ENCODE measurements at places on chromosomes 13 and 19.
A peak's percentile ranks its signal among the peaks of the same experiment; 100 is the strongest.

DNA sequence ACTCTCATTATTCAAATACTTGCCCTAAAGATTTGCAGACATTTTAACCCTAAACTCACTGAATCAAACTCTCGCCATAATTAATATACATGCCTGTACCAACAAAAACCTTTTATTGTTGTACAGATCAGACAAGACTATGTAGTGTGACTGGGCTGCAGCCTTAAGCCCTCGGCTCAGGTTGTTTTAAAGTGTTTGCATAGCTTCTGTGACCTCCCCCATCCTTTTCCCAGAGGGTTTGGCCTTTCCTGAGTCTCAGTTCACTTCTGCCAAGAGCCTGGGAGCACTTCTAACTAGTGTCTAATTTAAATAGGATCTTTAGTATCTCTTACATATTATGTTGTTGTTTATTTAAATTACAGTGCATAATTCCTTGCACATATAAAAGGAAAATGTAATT is 158.2 kb downstream of the HS6ST3 start:
- no peak for DNase-seq

DNA sequence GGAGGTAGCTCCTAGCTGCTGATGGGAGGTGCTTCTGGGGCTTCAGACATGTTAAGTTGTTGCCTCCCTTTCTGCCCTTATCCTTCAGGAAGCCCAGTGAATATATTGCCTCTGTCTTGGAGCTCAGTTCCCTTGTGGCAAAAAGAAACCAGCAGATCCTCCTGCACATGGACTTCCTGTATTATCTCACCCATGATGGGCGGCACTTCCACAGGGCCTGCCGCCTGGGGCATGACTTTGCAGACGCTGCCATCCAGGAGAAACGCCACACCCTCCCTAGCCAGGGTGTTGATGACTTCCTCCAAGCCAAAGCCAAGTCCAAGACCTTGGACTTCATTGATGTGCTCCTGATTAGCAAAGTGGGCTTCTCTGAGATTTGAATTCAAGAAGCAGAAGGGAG is 6.0 kb upstream of the CYP4F12 start:
- DNase-seq, result no peak

DNA sequence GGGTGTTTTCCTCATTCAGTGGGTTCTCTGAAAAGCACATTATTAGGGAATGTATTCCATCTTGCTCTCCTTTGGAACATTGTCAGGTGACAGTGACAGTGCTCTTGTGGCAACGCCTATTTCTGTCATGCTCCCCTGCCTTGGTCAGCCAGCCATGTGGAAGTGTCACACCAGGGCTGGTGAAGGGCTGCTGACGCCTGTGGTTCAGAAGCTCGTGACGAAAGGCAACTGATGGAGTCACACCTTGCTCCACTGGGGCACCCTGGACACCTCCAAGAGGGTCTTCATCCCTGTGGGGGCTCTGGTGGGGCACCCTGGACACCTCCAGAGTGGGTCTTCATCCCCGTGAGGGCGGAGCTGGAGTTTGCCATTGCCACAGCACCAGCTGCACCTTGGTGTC is 68.9 kb upstream of the GPR183 start:
- DNase-seq, result no peak

DNA sequence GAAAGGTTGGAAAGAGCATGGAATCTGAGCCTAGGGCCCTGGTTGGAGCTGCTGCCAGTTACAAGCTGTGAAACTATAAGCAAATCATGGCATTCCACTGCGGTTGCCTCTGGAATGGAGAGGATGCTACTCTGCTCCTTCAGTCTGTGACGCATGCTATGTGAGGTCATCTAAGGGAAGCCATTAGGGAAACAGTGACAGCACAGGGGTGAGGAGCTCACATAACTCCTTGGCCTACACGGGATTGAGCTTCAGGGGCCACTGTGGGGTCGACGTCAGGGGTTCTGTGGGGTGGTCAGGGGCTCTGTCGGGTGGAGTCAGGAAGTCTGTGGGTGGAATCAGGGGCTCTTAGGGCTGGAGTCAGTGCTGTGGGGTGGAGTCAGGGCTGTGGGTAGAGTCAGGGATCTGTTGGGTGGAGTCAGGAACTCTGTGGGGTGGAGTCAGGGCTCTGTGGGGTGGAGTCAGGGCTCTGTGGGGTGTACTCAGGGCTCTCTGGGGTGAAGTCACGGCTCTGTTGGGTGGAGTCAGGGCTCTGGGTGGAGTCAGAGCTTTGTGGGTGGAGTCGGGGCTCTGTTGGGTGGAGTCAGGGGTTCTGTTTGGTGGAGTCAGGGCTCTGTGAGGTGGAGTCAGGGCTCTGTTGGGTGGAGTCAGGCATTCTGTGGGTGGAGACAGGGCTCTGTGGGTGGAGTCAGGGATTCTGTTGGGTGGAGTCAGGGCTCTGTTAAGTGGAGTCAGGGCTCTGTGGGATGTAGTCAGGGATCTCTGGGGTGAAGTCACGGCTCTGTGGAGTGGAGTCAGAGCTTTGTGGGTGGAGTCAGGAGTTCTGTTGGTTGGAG is 35.8 kb upstream of the MEDAG start:
- DNase-seq, result peak; percentile 89

DNA sequence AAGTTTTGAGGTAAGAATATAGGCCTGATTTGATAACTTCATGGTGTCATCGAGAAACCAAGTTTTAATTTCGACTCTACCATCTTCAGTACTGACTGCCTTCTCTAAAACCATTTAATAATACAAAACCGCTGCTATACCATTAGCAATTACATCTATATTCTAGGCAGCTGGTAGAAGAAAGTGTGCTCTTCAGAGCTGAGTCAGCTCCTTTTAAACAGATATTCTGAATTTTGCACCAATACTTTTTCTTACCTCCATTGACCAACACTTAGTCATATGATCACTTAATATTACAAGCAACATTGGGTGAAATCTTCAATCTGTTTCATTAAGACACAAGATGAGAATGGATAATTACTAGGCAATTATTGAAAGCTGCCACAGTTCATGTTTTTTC is 1667.8 kb downstream of the PCDH9 start:
- no peak for DNase-seq

DNA sequence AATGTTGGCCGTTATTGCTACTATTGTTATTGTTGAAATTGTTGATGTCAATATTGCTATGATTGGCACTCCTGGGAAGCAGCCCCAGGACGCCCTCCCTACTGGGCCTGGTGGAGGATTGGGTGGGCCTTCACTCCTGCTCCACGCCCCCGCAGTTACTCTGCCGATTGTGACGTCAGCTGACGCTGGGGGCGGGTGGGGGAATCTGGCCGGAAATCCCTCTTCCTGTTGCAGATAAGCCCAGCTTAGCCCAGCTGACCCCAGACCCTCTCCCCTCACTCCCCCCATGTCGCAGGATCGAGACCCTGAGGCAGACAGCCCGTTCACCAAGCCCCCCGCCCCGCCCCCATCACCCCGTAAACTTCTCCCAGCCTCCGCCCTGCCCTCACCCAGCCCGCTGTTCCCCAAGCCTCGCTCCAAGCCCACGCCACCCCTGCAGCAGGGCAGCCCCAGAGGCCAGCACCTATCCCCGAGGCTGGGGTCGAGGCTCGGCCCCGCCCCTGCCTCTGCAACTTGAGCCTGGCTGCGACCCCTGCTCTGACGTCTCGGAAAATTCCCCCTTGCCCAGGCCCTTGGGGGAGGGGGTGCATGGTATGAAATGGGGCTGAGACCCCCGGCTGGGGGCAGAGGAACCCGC is at the start of gene ETV2:
Gene ETV2 (plus strand): TSS at position 231 of the 637 bp plus-strand sequence. CDS start 716 bp downstream, outside the sequence.
- DNase-seq, result peak; percentile 32

- no peak for DNase-seq
These were observed 192.9 kb downstream of the DIAPH3 start for GRCh38 chr13:59970847-59971246.

- DNase-seq, result no peak
These were observed 141.3 kb upstream of the HTR2A start for GRCh38 chr13:47038188-47038587.

GRCh38 chr13:51477149-51477548 is 24.3 kb upstream of the INTS6 start:
- no peak for DNase-seq

DNA sequence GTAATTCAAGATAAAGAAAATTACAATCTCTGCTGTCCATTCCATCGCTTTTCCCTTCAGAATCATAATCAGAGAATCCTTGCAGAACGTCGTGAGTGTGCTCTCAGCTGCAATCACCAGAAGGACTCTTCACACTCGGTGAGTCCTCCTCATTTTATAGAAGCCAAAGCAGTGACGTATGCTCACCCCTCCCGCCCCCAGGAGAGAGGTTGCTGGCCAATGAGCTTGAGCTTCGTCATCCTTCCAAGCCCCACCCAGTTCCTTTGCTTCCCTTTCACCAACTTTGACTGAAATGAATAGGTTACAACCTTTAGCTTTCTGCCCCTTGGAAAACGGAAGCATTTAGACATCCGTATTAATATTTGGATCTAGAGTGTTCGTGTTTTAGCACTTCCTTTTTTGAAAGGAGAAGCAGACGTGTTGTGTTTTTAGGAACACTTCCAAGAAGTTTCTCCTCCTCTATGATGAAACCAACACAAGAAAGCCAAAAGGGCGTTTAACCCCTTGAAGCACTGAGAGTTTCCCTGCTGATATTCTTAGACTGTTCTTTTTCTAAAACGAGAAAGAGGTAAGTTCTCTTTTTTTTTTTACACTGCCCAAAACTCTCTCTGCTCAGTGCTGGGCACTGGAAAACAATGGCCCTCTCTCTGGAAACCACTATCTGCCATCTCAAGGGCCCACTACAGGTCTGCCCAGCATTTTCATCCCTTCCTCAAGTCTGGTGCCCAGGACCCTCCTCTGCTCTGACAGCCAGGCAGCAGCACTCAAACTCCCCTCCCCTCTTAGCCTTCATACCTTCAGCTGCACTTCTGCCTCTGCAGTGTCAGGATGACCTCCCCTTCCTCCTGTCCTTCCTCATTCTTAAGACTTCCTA is 44.3 kb upstream of the CEACAM21 start:
- peak; percentile 15 for DNase-seq

DNA sequence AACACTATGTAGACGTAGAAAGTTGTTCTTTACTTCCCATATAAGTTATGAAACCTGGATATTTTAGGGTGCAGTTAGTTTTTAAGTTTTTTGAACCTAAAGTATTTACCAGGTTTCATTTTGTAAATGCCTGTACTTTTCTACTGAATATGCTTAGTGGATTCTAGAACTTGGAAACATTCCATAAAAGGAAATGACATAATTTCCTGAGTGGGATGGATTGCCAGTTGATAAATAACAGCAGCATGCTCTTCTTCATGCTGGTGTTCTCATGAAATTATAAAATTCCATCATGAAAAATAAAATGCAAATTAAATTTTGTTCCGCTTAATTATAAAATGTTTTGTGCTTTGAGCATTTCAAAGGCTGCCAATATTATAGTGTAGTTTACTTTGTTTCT is 362.2 kb upstream of the PCDH20 start:
- DNase-seq, result no peak

GRCh38 chr19:7442423-7442822 is 46.4 kb downstream of the PEX11G start:
- DNase-seq, result no peak

DNA sequence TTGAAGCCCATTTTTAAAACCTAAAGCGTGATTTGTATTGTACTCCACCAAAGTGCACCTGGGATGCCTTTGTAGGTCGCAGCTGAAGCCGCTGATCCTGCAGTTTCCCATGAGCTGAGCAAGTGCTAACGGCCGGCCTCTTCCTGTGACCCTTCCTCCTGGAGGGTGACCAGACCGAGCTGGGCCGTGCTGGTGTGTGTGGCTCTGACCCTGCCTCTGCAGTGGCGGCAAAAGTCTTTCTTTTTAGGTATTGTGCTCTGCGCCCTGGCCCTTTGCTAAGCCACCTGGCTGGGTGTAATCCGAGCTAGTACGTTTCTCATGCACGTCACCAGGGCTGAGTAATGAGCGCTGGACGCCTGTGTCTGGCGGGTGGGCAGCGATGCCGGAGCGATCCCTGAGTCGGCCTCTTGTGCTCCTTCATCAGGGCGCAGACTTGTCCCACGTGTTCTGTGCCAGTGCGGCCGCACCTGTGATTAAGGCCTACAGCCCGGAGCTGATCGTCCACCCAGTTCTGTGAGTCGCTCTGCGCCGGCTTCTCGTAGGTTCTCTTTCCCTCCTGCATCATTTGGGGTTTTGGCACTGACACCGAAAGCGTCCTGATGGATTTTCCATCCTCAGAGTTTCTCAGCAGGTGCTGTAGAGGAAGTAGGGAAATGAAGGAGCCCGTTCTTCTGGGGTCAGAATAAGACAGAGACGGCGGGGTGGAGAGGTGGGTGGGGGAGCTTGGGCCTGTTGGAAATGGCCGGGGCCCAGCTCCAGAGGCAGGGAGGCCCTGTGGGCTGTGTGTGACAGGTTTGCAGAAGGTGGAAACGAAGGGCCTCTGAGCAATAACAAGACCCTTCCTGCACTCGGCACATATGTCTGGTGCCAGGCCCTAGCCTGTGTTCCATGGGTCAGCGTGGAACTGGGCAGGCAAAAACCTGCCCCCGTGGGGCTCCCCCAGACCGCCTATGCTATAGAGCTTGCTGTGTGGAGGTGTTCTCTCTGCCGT is 9.7 kb downstream of the NAXD start:
- DNase-seq, result no peak

DNA sequence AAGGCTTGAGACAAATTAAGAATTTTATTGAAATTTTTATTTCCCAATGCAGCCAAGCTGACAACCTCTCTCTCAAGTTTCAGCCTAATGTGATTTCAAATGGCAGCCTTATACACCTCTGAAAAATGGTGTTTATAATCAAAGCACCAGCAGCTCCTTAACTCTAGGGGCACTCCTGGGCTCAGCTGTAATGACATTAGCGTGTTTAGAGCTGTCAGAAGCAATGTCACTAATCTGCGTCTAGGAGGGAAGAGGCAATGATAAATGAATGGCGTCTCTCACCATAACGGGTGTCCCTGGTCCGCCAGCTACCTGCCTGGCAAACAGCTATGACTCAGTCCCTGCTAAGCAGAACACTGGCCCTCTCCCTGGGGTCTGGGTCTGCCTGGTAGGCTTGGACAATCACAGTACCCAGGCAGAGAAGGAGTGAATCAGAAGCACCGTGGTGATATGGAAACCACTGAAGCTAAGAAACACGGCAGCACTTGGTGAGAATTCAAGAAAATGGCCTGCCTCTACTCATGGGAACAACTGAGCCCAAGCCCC is 131.8 kb upstream of the VSTM2B start:
- no peak for DNase-seq

DNA sequence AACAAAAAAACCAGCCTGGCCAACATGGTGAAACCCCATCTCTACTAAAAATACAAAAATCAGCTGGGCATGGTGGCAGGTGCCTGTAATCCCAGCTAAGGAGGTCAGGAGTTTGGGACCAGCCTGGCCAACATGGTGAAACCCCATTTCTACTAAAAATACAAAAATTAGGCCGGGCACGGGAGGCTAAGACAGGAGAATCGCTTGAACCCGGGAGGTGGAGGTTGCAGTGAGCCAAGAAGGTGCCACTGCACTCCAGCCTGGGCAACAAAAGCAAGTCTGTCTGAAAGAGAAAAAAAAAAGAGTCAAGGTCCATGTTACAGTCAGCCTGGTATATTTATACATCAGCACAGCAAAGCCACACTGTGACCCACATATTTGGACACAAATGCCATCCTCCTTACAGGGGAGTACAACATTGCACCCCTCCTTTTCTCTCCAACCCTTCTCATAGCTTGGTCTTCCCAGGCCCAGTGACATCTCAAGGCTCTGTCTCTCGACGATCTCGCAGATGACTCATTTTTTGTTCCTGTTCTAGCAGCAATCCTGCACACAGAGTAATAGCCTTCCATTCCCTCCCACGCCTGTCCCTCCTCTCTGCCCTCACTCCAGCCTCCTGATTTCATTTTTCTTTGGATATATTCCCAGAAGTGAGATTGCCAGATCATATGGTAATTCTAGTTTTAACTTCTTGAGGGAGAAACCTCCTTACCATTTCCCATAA is 21.0 kb upstream of the DPP9 start:
- DNase-seq, result peak; percentile 95

Data from hepatic stellate cell (primary cell).